ENCODE measurements at places on chromosomes 16 and 17. TPM values are rescaled to one million over a fixed set of nuclear protein-coding genes. Genes with fewer than 3 reads are reported as not detected.
A peak's percentile ranks its signal among the peaks of the same experiment; 100 is the strongest.

GRCh38 chr17:266219-266618 is 84.8 kb upstream of the DOC2B start:
- no peak for DNase-seq

- peak; percentile 82 for DNase-seq
Observed at GRCh38 chr17:64327201-64327930, 63.3 kb downstream of the PECAM1 start.

GRCh38 chr17:42087042-42087701 is 11.1 kb downstream of the ZNF385C start:
- DNase-seq, result no peak

DNA sequence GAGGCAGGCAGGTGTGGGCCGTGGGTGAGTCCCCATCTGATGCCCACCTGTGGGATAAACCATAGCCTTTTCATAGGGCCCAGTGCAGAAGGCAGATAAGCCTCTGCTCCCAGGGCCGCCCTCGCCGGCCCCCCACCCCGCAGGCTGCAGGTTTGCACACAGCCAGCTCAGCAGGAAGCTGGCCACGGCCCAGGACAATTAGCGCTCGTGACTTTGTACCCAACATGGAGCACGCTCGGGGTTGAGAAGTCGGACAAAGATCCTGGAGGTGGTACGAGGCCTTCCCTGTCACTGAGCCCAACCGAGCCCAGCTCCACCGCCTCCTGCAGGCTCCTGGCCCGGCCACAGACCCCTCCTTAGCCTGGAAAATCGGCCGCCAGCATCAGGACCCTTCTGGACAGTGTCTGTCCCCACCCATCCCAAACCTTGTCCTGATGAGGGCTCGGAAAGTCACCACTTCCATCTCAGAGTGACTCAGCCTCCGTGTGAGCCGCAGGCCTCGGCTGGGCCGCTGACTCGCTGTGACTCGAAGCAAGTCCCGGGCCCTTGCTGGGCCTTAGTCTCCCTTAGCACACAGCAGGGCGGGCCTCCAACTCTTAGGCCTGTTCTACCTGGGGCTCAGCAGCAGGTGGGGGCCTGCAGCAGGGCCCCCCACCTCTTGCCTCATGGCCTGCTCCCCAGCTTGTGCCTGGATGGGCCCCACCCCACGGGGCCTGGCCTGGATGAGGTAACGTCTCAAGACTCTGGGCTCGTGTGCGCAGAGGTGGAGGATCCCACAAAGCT is 22.7 kb downstream of the FAM83G start:
- DNase-seq, result no peak

DNA sequence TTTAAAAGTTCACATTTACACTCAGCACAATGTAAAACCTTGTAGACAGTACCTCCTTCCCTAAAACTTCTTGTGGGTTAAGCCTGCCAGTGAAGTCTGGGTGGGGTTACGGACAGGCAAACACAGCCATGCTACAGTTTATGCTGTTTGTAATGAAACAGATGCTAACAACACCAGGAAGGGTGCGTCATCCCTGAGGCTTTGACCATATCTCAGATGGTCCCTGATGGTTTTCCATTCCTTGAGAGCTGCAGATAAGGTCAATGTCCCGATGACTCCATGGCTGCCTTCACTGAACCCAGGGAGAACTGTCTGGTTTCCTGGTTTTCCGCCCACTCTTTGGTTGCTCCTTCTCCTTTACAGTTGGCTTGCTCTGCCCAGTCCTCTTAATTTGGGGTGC is 29.1 kb downstream of the GAS7 start:
- no peak for DNase-seq

DNA sequence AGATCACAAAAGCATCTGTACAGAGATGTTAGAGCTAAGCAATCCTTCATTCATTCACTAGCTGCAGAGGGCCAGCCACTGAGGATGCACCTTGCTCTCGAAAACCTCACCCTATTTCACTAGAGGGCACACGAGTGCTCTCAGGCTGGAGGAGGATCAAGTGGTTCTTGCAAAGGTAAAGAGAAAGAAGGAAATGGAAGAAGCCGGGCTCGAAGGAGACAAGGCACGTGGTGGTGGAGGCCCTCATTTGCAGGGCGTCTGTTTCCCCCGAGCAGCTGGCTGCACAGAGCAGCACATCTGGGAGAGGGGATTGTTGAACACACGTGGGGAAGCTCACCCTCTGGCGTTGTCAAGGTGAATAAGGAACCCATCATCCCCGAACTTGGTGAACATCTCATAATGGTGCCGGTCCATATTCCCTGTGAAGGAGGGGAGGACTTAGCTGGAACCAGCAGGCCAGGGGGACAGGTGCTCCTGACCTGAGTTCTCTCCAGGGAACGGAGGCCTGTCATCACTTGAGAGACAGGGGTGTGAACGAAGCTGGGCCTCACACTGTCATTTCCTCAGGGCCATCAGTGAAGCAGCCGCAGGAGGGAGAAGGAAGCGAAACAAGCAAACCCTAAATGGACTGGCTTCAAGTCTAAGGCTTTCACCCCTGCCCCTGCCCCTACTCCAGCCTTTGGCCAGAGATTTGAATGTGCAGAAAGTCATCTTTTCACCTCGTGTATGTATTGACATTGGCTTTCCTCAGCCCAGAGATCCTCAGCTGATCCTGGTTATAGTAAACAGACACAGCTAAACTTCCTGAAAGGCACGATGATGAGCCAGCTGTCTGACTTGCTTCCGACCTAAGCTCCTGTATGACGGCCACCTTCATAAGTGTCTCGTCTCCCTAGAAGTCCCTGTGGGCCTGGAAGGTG is 27.6 kb downstream of the PRKAR1A start:
- DNase-seq, result no peak

Gene ABCC3
- total RNA-seq, result 1.4 TPM

Gene TBC1D3D
- not detected for total RNA-seq

Gene NEUROD2
- not detected for total RNA-seq

Gene NPIPA7
- total RNA-seq, result 3.5 TPM

Measured in right atrium auricular region (tissue), 2 donors.